Activated CD4-positive, alpha-beta T cell treated with anti-CD3 and anti-CD28 coated beads for 48 hours (primary cell): ENCODE measurements at places on chromosomes 2 and 18.

- peak; percentile 49 for DNase-seq
Observed at GRCh38 chr2:195318440-195319111, 338.4 kb upstream of the SLC39A10 start.

DNA sequence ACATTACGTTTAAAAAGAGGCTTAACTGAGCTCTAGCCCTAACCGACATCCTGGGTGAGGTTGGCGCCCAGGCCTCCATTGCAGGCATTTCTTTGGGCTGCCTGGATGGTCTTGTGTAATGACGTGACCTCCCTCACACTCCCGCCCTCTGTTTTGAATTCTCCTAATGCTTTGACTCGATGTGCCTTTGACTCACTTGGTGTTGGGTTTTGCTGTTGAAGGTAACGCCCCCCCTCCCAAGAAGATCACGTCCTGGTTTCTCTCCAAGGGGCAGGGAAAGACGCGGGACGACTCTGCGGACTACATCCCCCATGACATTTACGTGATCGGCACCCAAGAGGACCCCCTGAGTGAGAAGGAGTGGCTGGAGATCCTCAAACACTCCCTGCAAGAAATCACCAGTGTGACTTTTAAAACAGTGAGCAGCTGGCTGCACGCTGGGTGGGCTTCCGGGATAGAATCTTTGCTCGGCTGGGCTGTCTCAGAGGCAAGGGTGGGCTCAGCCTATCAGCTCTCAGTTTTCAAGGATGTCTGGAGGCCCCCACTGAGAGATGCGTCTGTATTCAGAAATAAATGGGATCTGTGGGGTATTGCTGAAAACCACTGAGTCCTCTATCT is 87.9 kb upstream of the ATG16L1 start:
- DNase-seq, result no peak

- no peak for DNase-seq
Observed at GRCh38 chr2:102060047-102060446, 68.3 kb downstream of the IL1R2 start.

DNA sequence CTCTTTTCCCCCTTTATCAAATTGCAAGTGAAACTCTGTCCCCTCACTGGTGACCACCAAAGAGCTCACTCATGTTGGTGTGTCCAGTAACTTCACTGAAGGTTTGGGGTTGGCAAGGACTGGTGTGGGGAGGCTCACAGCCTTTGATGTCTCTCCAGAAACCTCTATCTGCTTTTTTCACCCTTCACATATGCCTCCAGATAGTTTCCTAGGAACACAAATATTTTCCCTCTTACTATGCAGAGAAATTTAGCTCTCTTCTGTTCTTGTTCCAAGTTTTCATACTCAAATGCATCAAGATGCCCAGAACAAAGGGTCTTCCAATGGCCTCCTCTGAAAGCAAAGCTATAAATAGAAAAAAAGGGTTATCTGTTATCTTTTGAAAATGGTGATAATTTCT is 20.7 kb downstream of the DTNA start:
- no peak for DNase-seq

DNA sequence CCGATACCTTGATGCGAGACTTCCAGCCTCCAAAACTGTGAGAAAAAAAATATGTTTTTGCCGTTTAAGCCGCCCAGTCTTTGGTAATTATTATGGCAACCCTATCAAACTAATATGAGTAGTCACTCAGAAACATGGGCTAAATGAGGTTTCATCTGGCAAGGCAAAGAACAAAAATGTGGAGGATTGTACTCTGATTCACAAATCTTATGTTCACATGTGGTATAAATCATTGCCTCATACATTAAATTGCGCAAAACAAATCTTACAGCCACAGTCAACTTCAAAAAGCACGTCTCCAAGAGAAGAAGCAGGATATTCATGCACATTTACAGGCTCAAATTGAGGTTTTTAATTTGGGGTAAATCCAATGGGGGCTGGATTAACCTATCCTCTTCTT is 1435.4 kb upstream of the LRRTM1 start:
- DNase-seq, result no peak

- no peak for DNase-seq
Observed at GRCh38 chr18:49628119-49628518, 66.3 kb downstream of the LIPG start.

- no peak for DNase-seq
Observed at GRCh38 chr2:199874209-199874608, 23.2 kb upstream of the FTCDNL1 start.

DNA sequence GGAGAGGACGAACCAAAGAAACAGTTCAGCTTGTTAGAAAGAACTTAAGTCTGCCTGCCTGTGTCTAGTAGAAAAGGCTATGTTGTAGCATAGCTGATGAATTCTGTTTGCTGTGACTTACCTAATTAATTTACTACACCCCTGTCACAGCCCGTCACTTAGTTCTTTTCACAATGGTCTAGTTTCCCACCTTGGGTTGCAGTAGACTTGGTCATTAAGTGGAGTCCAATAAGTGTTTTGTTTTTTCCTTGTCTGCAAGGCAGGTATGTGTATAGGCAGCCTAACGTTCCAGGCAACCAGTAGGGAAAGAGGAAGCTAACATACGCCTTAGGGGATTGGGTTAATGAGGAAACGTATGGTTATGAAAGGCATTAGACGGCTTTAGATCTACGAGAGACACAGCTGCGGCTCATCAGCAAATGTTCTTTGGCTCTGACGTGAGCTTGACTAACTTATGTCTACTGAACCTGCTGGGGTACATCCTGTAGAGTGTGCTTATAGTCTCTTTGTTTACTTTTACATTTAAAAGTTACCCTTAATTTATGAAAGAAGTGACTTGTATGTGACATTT is 180.1 kb downstream of the PRPF40A start:
- no peak for DNase-seq

- DNase-seq, result no peak
Observed at GRCh38 chr2:100395532-100396350, 21.7 kb downstream of the CHST10 start.

DNA sequence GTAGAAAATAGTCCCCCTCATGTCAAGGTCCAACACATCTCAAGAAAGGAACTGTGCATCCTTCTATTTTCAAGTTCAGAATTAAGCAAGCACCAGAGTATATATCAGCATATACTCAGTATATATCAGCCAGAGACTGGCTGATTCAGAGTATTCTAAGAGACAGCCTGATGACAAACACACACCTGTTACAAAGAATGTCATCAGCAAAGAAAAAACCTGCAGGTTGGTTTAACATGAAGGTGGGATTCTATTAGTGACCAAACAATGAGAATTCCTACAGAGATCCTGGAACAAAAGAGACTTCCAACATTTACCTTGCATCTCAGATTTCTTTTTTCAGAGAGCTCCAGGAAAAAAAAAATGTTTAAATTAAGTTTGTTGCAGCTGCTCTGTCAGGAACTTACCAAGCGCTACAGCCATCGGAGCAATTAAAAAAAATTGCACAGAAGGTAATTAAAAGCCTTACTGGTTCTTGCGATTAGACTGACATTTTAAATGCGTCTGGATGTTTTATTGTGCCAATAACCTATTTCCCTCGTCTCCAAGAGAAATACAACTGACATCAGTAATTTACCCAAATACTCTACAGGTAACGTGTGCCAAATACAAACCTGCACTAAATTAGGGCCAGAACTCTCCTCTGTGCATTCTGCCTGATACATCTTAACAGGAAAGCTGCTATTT is 218.1 kb downstream of the HNMT start:
- no peak for DNase-seq

DNA sequence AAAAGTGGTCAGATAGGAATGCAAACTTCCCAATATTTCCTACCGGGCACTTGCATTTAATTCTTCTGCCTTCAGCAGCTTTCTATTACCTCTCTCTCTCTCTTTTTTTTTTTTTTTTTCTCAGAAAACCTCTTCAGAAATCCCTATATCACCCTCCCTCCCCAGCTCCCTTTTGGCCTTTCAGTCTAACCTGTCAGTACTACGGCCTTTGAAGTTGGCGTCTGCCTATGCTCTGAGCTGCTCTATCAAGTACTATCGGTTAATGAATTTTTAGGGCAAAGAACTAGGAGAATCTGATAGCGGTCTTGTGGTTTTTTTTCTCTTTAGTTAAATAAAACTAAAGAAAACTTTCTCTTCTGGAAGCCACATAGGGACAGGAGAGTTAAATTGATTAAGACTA is 122.4 kb upstream of the MAPRE2 start:
- no peak for DNase-seq

- DNase-seq, result peak; percentile 33
Observed at GRCh38 chr2:102520009-102520408, 47.0 kb downstream of the SLC9A4 start.

DNA sequence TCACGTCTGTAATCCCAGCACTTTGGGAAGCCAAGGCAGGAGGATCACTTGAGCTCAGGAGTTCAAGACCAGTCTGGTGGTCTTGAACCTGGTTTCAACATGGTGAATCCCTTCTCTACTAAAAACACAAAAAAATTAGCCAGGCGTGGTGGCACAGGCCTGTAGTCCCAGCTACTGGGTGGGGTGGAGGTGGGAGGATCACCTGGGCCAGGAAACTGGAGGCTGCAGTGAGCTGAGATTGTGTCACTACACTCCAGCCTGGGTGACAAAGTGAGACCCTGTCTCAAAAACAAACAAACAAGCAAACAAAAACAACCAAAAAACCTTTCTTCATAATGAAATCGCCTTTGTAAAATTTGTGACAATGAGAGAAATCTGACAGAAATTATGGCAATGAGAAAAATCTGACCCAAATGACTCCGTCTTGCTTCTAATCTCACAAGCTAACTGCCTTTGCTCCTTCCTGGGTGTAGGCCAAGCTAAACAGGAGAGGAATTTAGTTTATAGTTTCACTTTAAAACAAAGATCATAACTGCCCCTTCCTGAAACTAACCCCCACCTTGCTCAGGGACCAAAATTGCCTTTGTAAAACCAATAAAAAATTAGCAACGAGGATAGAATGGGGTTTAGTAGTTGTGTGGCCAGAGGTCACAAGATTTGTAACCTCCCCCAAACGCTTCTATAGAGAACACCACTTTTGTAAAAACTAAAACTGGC is 60.7 kb upstream of the KIF5C start:
- DNase-seq, result no peak

- peak; percentile 14 for DNase-seq
Observed at GRCh38 chr2:168912901-168913369, 11.8 kb downstream of the G6PC2 start.

DNA sequence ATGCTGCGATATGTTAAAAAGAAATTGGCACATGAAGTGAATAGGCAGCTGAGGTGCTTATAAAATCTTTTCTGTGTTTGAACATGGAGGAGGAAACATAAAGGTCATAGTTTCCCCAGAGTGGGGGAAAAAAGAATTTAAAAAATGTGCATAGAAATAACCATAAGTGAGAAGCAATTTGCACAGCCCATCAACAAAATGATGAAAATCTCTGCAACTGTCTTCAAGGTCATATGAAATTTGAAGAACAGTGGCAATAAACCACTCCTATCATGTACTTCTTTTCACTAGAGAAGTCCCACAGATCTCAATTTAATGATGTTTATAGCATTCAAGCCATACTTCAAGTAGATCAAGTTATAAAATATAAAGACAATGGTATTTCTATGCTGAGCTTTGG is 46.7 kb upstream of the ZNF804A start:
- no peak for DNase-seq

- no peak for DNase-seq
Observed at GRCh38 chr2:239874636-239875356, 150.3 kb downstream of the NDUFA10 start.

DNA sequence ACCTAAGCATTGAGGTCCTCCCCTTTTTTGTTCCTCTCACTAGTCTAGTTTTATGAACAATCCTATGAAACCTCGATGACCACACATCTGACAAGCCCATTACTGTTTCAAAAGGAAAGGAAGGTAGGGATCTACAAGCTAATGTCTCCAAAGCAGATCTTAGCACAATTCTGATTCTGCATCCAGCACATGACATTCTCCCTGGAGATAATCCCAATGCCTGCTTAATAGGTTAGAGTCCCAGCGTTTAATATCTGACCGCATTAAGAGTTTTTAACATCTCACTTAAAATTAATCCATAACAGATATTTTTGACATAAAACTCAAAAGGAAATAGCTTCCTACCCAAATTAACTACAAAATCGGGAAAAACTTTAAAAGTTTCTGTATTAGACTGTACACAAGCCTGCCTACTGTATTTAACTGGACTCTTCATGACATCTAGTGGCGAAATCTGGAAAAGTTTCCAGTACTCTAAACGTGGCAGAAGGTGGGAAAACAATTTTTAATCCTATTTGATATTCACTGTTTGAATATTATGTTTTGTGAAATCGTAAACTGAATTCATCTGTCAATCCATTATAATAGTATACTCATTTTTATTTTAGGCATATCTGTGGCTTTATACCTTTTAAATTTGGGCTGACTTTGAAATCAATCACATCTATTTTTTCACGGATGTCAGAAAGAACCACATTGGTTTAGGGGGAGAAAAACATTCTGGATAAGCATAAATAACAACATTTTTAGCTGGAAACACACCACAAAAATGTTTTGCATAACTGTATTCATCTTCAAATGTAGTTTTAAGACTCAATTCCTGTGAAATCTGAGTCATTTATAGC is 62.4 kb downstream of the TXNL1 start:
- no peak for DNase-seq

- DNase-seq, result no peak
Observed at GRCh38 chr2:62803961-62804360, 98.4 kb downstream of the EHBP1 start.

- DNase-seq, result no peak
Observed at GRCh38 chr2:231666171-231667095, 41.9 kb upstream of the PTMA start.

- peak; percentile 74 for DNase-seq
Observed at GRCh38 chr2:65430603-65431420, 1.6 kb downstream of the SPRED2 start.

GRCh38 chr2:9877726-9878125 is 34.5 kb downstream of the TAF1B start:
- DNase-seq, result no peak

DNA sequence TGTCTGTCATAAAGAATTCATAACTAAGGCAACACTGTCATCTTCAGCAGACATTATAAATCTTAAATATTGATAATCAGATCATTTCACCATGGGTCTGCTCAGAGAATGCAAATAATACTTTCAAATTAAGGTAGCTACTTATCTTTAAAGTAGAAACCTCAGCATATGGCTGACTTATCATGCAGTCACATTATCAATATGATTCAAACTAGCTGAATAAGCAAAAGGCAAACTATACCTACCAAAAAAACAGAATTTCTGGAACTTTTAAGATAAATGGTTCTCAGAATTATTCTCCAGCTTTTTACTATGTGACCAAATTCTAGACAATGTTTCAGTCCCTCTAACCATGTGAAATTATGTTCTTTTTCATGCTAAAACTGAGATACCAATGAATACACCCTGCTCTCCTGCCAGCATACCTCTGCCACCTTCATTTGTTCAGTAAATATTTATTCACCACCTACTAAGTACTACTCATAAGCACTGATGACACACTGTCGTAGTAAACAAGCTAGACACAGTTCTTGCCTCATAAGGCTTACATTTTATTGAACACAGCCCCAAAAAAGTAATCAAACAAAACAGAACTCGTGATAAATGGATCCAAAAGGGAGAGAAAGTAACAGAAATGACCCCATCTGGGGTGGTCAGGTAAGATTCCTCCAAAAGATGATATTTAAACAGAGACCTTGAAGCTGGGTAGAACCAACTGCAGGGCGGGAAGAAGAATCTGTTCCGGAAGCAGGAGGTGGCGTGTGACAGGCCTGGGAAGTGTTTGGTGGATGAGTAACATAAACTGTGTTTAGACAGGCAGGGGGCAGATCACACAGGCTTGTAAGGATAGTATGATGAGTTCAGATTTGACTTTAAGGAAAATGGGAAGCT is 17.7 kb downstream of the SPIRE1 start:
- no peak for DNase-seq

GRCh38 chr2:234587341-234588053 is 90.6 kb upstream of the ARL4C start:
- DNase-seq, result no peak
